ENCODE measurements at places on chromosomes 6 and 20.
A peak's percentile ranks its signal among the peaks of the same experiment; 100 is the strongest.

- no peak for DNase-seq
Observed at GRCh38 chr20:62733526-62733842, 24.8 kb downstream of the NTSR1 start.

DNA sequence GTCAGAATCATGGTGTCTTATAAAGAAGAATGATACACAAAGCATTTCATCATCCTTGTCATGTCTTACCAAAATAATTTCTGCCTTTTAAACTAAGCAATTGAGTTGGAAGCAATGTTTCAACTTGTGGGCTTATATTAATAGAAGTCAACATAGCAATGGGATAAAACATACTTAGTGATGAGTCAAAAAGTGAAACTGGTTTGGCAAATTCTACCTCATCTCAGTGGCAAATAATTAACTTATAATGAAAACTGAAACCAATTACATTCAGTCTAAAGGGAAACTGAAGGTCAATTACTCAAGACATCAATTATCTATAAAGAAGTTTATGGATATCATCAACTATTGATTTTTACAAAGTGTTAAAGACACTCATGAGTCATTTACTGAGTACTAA is 463.8 kb downstream of the BMP2 start:
- peak; percentile 19 for DNase-seq

GRCh38 chr6:99912657-99913056 is 81.4 kb downstream of the MCHR2 start:
- DNase-seq, result no peak

- DNase-seq, result no peak
Observed at GRCh38 chr6:11463398-11463780, 74.2 kb upstream of the TMEM170B start.

DNA sequence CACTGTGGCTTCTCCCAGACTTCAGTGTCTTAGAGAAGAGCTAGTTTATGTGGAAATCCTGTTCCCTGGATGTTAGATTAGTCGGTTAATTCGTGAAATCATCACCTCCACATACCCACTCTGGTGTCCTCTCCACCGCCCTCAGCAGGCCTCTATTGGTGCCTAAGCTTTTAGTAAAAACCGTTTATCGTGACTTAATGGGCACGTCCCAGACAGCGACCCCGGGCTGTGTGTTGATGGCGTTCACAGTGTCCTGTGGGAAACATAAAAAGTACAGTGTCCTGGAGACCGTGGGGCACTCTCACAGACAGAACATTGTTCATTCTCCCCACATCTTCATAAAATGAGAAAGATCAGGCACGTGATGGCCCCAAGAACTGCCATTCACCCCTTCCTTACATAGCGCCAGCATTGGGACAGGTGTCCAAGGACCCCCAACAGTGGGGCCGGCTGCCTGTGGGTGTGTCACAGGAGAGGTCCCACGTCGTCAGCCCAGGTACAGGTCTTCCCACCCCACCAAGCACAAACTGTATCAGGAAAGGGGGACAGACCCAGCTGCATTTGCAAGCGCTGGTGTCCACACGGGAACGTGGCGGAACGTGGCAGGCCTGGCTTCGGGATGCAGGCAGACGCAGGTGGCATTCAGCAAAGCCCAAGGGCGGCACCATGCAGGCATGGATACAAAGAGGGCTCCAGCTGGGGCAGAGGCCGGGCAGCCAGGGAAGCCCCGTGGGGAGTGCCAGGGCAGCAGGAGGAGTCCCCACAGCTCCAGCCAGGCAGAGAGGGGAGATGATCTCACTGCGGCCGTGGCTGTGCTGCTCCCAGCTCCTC is 237.7 kb downstream of the DLL1 start:
- no peak for DNase-seq

- no peak for DNase-seq
Observed at GRCh38 chr6:109091314-109092024, 3.2 kb downstream of the SESN1 start.

DNA sequence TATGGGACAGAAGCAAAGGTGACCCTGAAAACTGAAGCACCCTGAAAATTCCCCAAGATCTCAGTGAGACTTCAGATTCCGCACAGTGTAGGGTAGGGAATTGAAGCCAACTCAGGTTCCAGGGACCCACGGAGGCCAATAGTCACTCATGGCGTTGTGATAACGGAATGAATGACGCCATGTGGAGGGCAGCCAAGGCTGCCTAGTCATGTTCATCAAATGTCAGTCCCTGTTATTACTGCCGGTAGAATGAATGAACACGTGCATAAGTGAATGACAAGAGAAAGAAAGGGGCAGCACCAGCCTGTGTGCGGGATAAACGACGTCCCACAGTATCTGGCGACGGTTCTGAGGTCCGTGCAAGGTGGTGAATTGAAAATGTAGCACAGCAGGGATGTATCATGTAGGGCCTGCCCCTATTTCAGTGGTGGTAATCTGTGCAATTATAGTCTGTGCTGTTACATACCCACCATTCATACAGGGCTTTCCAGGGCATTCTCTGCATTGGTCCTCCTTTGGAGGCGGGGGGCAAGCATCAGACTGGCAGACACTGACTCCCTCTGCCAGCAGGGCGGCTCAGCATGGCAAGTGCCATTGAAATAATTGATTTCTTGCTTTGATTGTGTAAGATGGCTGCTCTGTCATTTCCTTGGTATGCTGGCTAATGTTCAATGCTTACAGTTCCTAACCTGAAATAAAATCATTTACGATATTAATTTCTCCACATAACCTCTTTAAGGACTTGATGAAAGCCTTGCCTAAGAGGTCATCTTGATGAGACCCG is 386.9 kb downstream of the CDH4 start:
- no peak for DNase-seq

DNA sequence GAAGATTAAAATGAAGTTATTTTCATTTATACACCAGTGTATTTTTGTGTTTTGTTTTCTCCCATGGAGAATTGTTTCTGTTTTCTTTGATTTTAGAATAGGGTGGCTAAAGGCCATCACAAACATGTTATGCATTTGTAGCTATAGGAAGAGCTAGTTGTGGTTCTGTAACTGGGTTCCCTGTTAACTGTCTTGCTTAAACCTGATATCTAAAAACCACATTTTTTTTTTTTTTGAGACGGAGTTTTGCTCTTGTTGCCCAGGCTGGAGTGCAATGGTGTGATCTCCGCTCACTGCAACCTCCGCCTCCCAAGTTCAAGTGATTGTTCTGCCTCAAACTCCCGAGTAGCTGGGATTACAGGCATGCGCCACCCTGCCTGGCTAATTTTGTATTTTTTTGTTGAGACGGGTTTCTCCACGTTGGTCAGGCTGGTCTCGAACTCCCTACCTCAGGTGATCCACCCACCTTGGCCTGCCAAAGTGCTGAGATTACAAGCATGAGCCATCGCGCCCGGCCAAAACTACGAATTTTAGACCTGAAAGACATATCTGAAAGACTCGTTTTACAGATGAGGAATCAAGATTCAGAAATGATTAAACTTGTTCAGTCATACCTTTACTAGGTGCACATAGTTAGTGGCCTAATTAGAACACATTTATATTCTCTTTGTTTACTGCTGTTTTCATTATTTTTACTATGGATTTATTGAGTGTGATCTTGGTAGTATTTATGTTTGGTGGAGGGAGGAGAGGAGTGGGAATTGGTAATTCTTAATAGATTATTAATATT is 18.0 kb downstream of the SCAF8 start:
- DNase-seq, result no peak

GRCh38 chr6:127272576-127272975 is 5.9 kb downstream of the RNF146 start:
- DNase-seq, result no peak

GRCh38 chr20:37327748-37328147 is 18.2 kb upstream of the SRC start:
- DNase-seq, result no peak

GRCh38 chr6:95551678-95552324 is 25.5 kb upstream of the MANEA start:
- DNase-seq, result no peak

GRCh38 chr20:39533858-39534257 is 571.7 kb downstream of the DHX35 start:
- DNase-seq, result no peak

GRCh38 chr6:55833284-55833683 is 42.1 kb downstream of the BMP5 start:
- DNase-seq, result no peak

GRCh38 chr20:14950633-14951032 is 613.2 kb upstream of the FLRT3 start:
- DNase-seq, result no peak

DNA sequence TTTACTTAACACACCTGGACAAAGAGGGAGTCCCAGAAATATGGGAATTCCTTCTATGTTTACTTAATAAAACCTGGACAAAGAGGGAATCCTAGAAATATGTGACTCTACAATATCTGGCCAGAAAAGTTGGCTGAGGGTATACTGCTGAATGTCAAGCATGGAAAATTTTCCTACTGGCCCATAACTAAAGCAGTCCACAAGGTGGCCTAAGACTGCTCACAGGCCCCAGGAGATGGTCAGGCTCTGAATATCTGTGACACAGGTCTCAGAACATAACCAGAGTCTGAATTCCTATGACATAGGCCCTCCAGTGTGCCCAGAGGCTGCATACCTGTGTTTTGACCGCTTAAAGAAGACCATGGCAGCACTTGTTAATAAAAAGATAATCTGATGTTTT is 578.2 kb upstream of the NRSN1 start:
- DNase-seq, result no peak

GRCh38 chr6:84150705-84151104 is 76.7 kb downstream of the CEP162 start:
- DNase-seq, result no peak

GRCh38 chr20:60372275-60372674 is 414.1 kb downstream of the CDH26 start:
- DNase-seq, result no peak

DNA sequence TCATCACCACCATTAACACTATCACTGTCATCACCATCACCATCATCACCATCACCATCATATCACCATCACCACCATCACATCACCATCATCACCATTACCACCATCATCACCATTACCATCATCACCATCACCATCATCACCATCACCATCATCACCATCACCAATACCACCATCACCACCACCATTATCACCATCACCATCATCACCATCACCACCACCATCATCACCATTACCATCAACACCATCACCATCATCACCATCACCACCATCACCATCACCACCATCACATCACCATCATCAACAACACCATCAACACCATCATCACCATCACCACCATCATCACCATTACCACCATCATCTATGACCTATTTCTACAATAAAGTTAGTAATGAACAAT is 86.1 kb upstream of the PDE10A start:
- DNase-seq, result no peak

GRCh38 chr6:37840143-37840939 is 20.8 kb downstream of the ZFAND3 start:
- no peak for DNase-seq

DNA sequence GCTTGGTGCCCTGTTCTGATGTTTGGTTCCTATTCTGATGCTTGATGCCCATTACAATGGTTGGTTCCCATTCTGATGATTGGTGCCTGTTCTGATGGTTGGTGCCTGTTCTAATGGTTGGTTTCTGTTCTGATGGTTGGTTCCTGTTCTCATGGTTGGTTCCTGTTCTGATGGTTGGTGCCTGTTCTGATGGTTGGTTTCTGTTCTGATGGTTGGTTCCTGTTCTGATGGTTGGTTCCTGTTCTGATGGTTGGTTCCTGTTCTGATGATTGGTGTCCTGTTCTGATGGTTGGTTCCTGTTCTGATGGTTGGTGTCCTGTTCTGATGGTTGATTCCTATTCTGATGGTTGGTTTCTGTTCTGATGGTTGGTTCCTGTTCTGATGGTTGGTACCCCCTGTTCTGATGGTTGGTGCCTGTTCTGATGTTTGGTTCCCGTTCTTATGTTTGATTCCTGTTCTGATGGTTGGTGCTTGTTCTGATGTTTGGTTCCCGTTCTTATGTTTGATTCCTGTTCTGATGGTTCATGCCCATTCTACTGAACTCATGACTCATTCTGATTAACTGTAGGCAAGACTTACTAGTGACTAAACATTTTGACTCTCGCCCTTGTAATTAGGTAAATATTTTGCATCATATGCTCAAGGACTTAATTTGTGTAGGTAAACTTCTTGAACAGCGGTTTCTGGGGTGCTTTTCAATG is 146.2 kb downstream of the DLL1 start:
- no peak for DNase-seq

DNA sequence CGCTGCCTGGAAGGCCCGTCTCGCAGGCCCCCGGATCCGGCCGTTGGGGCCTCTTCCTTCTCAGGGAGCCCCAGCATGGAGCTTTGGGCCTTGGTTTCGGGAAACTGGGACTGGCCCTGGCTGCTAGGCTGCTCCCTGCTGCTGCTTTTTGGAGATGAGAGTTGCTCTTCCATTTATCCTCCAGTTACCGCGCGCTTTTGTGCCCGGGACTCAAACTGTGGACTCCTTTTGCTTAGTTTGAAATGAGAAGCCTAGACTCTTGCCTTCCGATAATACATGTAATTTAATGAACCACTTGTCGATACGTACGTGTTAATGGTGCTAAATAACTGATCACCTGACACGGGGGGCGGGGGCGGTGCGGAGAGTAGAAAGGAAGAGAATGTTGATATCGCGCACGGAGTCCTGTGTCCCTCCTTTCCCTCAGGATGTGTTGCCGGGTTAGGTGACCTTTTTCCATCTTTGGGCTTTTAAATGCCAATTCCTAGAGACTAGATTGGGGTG is 968 bp downstream of the PHF3 start:
- DNase-seq, result no peak

- DNase-seq, result no peak
Observed at GRCh38 chr20:60050193-60050947, 92.1 kb downstream of the CDH26 start.

DNA sequence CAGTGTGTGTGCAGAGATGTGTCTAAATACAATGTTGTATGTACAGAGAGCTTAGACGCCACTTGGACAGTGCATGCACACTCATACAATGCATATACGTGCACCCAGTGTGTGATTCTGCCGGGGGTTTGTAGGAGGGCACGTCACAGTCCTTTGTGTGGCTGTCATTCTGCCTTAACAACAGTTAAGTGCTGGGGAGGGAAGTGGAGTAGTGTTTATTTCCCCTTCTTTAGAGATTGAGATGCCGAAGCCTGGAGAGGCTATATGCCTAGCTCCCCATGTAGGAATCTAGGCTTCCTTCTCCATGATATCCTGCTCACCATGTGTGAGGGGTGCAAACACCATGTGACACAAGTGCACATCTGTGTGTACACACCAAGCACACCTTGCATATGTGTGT is 38.2 kb downstream of the MDFI start:
- DNase-seq, result no peak

GRCh38 chr6:15481390-15482291 is 181.2 kb downstream of the DTNBP1 start:
- no peak for DNase-seq
